ENCODE measurements at places on chromosomes 2 and 18. TPM values are rescaled to one million over a fixed set of nuclear protein-coding genes. Genes with fewer than 3 reads are reported as not detected.

DNA sequence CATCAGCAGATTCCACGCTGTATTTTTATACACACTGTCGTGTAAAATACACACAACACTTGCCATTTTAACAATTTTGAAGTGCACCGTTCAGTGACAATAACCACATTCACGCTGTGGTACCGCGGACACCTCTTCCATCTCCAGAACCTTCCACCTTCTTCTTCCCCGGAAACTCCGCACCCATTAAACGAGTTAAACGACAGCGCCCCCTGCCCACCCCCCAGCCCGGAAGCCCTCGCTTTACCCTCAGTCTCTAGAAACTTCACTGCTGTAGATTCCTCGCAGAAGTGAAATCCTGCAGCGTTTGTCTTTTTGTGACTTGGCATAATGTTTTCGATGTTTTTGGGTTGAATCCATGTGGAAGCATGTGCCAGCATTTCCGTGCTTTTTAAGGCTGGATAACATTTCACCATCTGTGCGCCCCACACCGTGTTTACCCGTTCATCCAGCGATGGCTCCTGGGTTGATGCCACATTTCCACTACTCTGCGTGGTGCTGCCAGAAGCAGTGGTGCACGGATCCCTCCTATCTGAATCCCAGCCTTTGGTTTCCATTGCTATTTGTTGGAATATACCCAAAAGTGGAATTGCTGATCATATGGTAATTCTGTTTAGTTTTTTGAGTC, 32.0 kb upstream of the TMEM18 start:
- DNase-seq = peak; percentile 5

The FSHR gene
- not detected for total RNA-seq

- DNase-seq = no peak
Measured at GRCh38 chr2:114011713-114012112, 121.8 kb downstream of the ACTR3 start.

GRCh38 chr2:141555876-141556470, 574.8 kb downstream of the LRP1B start:
- no peak for DNase-seq

The PROKR1 gene
- total RNA-seq = under 0.01 TPM

DNA sequence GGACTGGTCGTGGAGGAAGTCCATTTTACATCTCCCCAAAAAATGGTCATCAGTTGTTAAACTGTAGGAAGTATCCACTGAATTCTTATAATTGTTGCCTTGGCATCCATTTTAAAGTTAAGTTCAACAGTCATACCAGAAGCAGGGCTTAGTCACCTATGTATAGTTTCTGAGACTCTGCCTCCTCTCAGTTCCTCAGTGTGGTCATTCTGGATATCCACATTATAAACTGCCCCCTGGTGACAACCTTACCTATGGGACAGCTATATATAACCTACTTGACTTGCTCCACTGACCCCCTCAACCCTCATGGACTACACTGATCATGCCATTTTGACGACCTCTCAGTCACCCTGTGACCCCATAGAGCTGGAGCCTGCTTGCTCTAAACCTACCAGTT, 617.0 kb downstream of the LRP1B start:
- DNase-seq = no peak

GRCh38 chr2:119473621-119474370, 42.1 kb downstream of the TMEM37 start:
- DNase-seq = no peak

The ZNF385B gene
- total RNA-seq = not detected

GRCh38 chr18:56647071-56647470, 4.1 kb upstream of the WDR7 start:
- DNase-seq = no peak

GRCh38 chr2:219380926-219381325, 6.8 kb downstream of the DNPEP start:
- DNase-seq = no peak

DNA sequence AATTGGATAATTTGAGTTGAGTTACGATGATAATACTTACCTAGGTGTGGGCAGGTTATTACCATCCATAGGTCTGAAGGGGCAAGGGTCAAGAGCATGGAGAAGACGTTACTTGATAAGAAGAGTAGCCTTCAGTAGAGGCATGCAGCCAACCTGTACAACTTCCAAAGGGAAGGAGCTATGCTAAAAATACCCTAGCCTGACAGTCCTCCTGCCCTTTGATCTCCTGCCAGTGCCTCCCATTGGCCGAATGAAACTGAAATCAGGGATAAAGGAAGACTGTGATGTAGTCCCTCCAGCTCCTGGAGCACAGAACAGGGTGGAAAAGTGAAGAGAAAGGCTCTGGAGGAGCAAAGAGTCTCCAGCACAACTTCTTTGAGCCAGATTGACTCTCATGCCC, 487.4 kb downstream of the ADCYAP1 start:
- DNase-seq = no peak

GRCh38 chr2:160356485-160356884, 137.1 kb downstream of the RBMS1 start:
- no peak for DNase-seq

The LONRF2 gene
- not detected for total RNA-seq
